Midbrain (tissue), 1 donor: ENCODE measurements at places on chromosomes 13 and 19.

GRCh38 chr13:113617961-113618360, 33.4 kb downstream of the TFDP1 start:
- no peak for DNase-seq

- DNase-seq = peak; percentile 52
Observed at GRCh38 chr13:23626700-23627099, 56.5 kb downstream of the TNFRSF19 start.

DNA sequence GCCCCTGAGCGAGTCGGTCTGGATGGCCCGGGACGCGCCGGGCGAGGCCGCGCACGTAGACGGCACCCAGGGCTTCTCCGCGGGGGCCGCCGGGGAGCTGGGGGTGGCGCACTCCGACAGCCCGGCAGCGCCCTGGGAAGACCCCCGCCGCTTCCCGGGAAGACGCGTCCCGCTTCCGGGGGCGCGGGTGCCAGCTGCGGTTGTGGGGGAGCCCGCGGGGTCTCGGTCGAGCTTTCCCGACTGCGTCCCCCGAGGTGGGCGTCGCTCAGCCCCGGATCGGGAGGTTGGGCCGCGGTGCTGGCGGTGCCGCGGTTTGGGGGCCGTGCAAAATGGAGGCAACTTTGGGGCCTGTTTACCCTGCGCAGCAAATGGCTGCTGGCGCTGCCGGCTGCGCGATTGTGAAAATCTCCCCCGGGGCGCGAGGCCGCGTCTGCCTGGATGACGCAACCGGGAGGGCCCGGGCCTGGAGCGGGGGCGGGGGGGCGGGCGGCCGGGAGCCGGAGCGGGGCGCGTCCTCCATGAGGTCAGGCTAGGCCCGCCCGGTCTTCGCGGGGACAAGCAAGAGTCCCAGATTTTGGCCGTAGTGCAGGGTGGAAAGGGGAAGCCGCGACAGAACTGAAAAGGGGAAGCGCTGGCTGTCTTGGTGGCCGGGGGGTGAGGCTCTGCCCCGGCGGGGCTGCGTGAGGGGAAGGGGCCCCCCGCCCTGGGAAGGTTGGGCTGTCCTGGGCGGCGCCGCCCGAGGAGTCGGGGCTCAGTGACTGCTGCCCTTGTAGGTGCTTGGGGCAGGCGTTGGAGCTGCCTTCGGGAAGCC, 11.3 kb downstream of the PEAK3 start:
- peak; percentile 76 for DNase-seq

DNA sequence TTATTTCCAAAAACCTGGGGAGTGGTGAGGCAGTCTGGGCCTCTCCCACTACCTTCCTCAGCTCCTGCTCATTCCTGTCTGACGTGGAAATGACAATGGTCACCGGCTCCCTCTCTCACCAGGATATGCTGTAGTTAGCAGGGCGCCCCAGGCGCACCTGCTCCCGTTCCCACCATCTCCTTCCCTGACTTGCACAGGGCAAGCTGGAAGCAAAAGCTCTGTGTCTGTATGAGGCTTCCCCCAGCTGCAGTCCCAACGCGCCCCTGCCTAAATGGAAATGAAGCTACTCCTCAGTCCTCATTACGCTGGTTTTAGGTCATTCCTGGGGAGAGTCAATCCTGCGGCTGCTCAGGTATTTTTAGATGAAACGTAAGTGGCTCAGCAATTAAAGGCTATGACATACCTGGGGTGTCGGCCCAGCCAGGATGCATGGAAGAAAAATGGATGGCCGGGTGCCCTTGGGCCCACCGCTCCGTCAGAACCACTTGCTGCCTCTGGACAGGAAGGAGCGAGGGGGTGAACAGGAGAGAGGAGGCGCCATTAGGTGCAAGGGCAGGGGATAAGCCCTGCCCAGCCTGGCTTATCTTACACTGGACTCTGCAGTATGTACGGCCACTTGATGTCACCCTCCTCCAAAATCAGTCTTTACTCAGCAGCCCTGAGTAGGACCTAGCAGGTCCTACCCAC, 32.4 kb downstream of the DHRS12 start:
- DNase-seq = no peak

DNA sequence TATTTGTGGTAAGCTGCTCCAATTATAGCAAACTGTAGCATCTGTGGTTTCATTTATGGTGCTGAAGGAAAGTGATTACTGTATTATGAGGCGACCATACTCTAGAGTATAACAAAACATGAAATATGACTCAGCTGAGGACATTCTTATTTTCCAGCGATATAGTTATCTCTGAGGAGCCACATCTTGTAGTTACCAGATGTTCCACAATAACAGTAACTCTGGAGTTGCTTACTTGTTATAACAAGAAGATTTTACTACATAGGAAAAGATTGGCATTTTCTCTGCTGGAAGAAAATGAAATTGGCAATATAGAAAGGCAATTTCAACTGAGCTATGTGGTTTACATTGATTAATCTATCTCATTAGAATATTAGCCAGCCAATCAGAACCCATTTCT, 1634.2 kb downstream of the PCDH9 start:
- DNase-seq = no peak

DNA sequence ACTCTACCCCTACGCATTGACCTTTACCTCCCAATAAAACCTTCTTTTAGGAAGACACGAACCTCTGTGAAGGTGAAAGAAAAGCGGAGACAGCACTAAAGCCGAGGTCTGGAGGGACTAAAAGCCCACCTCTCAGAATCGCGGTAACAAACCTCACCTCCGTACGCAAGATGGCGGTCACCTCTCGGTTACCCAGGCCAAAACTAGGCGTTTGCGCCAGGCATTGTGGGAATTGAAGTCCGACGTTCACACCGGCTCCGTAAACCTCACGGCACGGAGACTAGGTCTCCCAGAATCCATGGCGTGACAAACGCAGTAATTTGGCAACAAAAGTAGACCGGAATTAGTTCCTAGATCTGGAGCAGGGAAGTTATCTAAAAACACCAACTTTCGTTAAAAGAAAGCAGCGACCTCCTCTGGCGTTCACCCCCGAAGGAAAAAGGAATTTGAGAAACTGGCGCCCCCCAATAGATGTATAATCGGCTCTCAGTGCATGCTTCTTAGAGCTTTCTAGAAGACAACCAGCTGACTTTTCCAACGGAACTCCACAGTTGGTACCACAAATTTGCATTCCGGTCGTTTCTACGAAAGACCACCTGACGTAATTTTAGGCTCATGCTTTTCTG, at the start of gene N4BP2L2:
N4BP2L2 (minus strand) TSS at position 175 of the 626 bp plus-strand sequence. CDS start 1,768 bp downstream, outside the sequence.
- peak; percentile 98 for DNase-seq

GRCh38 chr13:80151016-80151415, 189.9 kb downstream of the SPRY2 start:
- no peak for DNase-seq

DNA sequence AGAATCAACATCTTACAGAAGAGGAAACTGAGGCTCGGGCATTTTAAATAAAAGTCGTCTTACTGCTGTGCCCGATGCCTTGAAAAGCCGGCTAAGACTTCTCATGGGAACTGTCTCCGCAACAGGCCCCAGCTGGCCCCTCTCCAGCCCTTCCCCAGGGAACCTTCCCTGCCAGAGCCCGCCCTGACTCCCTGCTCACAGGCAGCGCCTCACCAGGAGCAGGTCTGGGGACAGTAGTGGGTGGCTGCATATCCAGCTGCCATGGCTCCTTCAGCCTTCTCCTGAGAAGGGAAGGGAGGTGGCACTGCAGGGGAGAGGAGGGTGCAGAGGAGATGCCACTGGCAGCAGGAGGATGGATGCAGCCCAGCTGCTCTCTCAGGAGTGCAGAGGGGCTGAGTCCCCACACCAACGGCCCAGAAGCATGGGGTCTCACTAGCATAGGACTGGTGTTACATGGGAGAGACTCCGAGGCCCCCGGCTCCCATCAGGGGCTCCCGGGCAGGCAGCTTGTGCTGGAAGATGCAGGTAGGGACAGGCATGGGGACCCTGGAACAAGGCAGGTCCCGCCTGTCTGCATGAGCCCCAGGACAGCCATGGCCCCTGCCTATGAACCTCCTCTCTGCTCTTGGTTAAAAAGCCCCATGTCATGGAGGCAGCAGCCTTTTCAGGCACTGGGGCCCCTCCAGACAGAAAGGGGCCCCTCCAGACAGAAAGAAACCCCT, 216.4 kb upstream of the SGCG start:
- no peak for DNase-seq

DNA sequence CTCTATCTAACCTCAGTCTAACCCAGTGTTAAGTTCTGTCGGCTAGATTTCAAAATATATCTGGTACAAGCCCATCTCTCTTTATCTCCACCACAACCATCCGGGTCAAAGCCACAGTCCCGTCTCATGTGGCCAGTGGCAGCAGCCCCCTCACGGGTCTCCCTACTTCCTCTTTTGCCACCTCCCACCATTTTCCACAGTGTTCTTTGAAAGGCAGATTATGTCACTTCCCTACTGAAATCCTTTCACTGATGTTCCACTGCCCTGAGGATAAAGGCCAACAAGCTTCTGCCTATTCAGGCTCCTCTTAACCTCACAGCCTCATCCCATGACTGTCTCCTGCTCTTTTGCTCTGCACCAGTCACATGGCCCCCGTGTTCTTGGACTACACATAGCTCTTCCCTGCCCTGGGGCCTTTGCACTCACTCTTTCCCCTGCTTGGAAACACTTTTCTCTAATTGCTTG, 117.2 kb downstream of the UBL3 start:
- DNase-seq = no peak

- DNase-seq = no peak
Observed at GRCh38 chr13:79973533-79973963, 367.4 kb downstream of the SPRY2 start.

GRCh38 chr19:40314656-40315055, 29.5 kb upstream of the AKT2 start:
- DNase-seq = no peak

- no peak for DNase-seq
Observed at GRCh38 chr19:50562996-50563395, 5.2 kb downstream of the LRRC4B start.

DNA sequence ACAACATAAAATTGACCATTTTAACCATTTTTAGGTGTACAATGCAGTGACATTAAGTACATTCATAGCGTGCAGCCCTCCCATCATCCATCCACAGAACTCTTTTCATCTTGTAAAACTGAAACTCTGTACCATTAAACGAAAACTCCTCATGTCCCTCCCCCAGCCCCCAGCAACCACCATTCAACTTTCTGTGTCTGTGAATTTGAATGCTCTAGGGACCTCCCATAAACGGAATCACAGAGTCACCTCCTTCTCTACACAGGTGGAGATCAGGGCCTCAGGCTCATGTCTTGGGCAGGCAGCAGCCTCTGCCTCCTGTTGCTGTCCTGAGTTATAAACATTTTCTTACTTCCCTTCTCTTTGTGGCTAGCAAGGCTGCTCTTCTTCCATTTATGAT, 7.3 kb upstream of the CCNE1 start:
- no peak for DNase-seq

- DNase-seq = no peak
Observed at GRCh38 chr13:51839711-51840540, 5.1 kb downstream of the TMEM272 start.

- DNase-seq = no peak
Observed at GRCh38 chr19:27735314-27735713, 1477.6 kb downstream of the UQCRFS1 start.

DNA sequence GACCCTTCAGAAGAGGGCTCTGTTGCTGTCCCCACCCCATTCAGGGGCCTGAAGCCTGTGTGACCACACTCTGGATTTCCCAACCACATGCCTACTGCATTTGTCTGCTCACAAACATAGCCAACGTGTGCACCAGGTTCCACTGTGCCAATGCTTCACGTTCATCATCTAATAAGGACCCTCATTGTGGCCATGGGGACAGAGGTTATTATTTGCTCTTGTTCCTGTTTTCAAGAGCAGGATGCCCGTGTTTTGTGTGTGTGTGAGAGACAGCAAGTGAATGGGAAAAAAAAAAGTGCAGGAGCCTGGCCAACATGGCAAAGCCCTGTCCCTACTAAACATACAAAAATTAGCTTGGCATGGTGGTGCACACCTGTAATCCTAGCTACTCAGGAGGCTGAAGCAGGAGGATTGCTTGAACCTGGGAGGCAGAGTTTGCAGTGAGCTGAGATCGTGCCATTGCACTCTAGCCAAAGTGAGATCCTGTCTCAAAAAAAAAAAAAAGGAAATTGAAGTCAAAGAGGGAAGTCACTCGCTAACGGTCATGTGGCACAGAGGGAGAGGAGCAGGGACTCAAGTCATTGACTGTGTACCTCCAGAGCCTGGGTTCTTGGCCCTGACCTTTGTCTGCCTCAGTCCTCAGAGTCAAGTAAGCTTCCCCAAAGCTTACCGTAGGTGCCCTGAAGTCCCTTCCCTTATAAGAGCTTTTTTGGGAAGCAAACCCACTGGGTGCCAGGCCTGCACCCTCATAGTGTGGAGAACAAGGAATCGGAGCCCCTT, 6.9 kb downstream of the B3GNT8 start:
- no peak for DNase-seq

DNA sequence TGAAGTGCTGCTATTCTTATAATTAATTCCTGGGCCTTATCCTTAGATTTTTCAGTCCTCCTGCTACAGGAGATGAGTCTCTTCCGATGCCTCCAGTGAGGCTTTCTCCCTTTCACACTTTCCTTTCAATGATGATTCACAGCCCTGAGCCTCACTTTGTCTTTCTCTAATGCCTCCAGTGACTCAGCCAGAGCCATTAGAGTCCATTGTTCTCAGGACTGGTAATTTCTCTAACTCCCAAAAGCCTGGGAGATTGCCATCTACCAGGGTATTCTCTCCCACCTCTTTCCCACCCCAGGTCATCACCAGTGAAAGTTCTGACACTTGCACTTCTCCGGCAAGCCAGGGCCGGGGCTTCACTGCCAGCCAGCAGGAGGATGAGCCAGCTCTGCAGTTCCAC, 49.6 kb upstream of the ARGLU1 start:
- no peak for DNase-seq

- DNase-seq = no peak
Observed at GRCh38 chr19:8115805-8116396, 33.5 kb downstream of the FBN3 start.

GRCh38 chr13:26048741-26049140, 3.1 kb downstream of the SHISA2 start:
- DNase-seq = no peak

GRCh38 chr13:112175162-112176075, 108.5 kb downstream of the SOX1 start:
- no peak for DNase-seq

GRCh38 chr13:92150606-92151005, 752.2 kb downstream of the GPC5 start:
- no peak for DNase-seq

DNA sequence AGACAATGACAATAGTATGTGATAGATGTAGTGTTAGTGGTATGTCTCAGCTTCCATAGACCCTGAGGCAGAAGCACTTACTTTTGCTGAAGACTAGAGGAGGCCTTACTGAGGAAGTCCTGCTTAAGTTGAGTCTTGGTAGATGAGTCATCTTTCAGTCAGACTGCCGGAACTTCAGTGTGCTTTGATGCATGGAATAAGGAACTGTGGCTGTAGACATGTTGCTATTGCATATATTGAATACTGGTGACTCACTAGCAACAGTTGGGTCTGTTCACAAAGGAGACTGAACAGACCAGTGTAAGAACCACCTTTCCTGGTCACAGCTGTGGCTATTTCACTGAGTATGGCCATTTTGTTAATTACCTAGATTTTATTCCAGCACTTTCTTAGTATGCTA, 1000.6 kb downstream of the OLFM4 start:
- DNase-seq = no peak
